ENCODE measurements at places on chromosomes 2 and 18. TPM values are rescaled to one million over a fixed set of nuclear protein-coding genes. Genes with fewer than 3 reads are reported as not detected.

Gene WIPF1
- total RNA-seq: 6.9 TPM

Gene DYNAP
- total RNA-seq: not detected

Gene UPP2
- not detected for total RNA-seq

Gene NEU4
- 0.41 TPM for total RNA-seq

Gene ARID5A
- 26.7 TPM for total RNA-seq

Gene IL1R2
- 0.17 TPM for total RNA-seq

Gene CNTNAP5
- 0.04 TPM for total RNA-seq

Gene GREB1L
- not detected for total RNA-seq

Gene LCT
- total RNA-seq: not detected

Gene ARL4C
- total RNA-seq: 3.6 TPM

Gene MROH2A
- not detected for total RNA-seq

Gene EFR3B
- 3.3 TPM for total RNA-seq

Gene TBR1
- total RNA-seq: 0.37 TPM

Gene L3MBTL4
- total RNA-seq: 0.59 TPM

Gene MOGAT1
- total RNA-seq: not detected

Gene TEKT4
- not detected for total RNA-seq

Gene SKA1
- total RNA-seq: 29.2 TPM

Gene ARHGAP15
- not detected for total RNA-seq

Gene CIB4
- not detected for total RNA-seq

Gene CREG2
- total RNA-seq: 0.03 TPM
